ENCODE measurements at places on chromosomes 7 and 10.

DNA sequence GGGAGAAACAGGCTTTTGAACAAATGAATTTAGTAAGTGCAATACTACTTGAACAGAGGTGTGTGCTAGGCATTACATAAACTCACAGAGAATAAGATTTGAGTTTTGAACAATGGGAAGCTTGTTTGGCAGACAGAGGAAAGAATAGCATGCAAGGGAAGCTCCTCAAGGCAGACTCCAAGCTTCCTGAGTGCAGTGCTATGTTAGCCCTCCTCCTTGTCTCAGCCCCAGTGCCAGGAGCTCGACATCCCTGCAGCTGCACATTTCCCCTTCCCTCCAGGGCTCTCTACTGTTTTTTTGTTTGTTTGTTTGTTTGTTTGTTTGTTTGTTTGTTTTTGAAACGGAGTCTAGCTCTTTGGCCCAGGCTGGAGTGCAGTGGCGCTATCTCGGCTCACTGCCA is 237.5 kb downstream of the IPMK start:
- H3K4me1 ChIP-seq: no peaks in the 10 kb centered on the region
- no peaks in the 10 kb centered on the region for H3K27me3 ChIP-seq
- no peak for DNase-seq
- H3K4me3 ChIP-seq: no peak overlapping the region

GRCh38 chr10:129390147-129390546 is 76.9 kb upstream of the MGMT start:
- no peaks in the 10 kb centered on the region for H3K36me3 ChIP-seq

DNA sequence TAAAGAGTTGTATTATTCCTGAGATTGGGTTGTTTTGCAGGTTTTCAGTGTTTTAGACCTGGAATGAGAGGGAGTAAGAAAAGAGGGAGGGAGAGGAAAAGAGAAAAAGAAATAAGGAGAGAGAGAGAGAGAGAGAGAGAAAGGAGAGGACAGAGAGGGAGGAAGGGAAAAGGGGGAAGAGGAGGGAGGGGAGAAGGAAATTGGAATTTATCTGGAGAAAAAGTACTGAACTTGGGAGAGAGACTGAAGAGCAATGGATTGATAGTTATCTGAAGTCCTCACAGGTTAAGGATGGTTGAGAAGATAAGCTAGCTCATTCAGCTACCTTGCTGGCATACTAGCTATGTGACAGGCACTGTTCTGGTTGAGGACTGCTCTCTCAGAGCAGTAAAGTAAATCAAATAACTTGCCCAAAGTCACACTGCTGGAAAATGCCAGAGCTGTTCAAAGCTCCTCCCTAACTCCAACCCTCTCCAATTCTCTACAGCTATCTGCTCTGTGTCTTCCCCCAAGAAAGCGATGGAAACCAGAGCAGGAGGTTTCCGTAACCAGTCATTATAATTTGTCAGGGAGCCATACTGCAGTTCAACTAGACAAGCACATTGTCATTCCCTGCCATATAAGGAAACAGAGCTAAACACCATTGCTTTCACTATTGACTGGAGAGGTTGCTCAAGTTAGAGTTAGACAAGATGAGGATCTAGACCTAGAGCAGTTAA is 10.7 kb downstream of the CALD1 start:
- H3K27ac ChIP-seq: peak overlapping the region; percentile 93
- no peaks in the 10 kb centered on the region for H3K27me3 ChIP-seq
- no peak for DNase-seq
- no peak overlapping the region for H3K4me3 ChIP-seq
- H3K4me1 ChIP-seq: peaks cover 7% of the 10 kb centered on the region

- no peak overlapping the region for H3K4me3 ChIP-seq
- no peaks in the 10 kb centered on the region for H3K27me3 ChIP-seq
- H3K27ac ChIP-seq: peak overlapping the region; percentile 38
These were observed 25.0 kb downstream of the RGS10 start for GRCh38 chr10:119517235-119518141.

DNA sequence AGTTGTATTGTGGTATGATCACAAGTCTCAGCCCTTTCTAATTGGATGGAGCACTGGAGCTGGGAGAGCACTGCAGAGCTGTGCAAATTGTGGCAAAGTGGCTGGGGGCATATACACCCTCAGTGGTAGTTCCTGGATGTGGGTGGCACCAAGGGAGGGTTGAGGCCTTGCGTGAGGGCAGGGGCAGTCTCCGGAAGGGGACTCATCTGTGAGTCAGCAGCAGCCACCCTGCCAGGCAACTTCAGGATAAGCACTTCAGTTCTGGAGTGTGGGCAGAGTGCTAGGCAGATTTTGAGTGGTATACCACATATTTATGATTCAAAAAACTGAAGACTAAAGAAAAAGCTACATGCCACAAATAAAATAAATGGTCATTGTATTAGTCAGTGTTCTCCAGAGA is 210.5 kb downstream of the ETV1 start:
- H3K27me3 ChIP-seq: no peaks in the 10 kb centered on the region
- DNase-seq: no peak
- no peaks in the 10 kb centered on the region for H3K36me3 ChIP-seq
- no peak overlapping the region for H3K27ac ChIP-seq
- no peak overlapping the region for H3K4me3 ChIP-seq

DNA sequence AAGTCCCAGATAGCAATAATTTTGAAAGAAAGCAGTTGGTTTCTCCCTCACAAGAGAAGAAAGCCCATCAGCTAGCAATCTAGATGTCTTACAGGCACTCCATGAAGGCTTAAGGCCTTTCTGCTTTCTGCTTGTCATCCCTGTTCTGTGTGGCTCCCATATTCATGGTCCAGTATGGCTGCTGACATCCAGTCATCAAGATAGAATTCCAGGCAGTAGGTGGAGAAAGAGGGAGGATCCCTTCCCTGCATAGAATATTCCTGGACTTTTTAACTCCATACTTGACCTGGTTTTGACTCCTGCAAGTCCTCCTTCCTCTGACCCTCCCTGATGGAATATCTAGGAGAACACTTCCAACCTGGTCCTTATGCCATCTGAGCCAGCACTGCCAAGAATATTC is 389.9 kb upstream of the AKR1E2 start:
- no peaks in the 10 kb centered on the region for H3K4me1 ChIP-seq
- H3K36me3 ChIP-seq: no peaks in the 10 kb centered on the region
- no peak for DNase-seq
- no peak overlapping the region for H3K27ac ChIP-seq
- H3K4me3 ChIP-seq: no peak overlapping the region

DNA sequence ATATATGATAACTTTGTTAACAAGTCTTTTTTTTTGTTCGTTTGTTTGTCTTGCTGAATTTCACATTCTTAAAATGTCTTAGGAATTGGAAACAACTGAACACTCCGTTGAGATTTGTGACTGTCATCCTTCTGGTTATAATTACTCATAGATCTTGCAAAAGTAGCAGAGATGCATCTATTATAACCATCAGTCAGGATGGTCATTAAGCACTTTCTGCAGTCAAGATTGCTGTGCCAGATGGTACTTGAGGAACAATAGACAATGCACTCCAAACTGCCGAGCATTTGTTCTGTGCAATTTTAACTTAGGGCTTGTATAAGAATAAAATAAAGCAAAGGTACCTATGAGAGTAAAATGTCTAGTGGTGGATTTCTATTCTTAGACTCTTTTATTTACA is 710.1 kb upstream of the KCND2 start:
- H3K27me3 ChIP-seq: no peaks in the 10 kb centered on the region
- no peak overlapping the region for H3K27ac ChIP-seq
- no peak for DNase-seq
- H3K36me3 ChIP-seq: no peaks in the 10 kb centered on the region
- no peaks in the 10 kb centered on the region for H3K4me1 ChIP-seq

DNA sequence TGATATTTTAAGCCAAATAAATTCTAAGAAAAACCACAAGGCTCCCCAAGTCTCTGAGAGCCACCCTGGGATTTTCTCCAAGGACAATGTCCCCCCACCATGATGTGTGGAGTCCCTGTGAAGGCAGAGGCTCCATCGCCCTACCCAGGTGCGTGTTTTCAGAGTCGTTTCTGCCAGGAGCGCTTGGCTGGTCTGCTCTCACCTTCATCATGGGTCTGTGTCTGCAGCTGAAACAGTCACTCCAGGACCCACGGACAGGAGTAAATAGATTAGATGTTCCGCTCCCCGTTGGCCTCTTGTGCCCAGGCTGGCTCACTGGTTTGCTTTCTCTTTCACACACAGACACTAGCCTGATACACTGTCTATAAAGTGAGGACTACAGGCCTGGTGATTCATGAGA is 217.5 kb downstream of the SFMBT2 start:
- H3K4me3 ChIP-seq: no peak overlapping the region
- no peaks in the 10 kb centered on the region for H3K4me1 ChIP-seq
- no peak for DNase-seq
- H3K27me3 ChIP-seq: no peaks in the 10 kb centered on the region
- no peak overlapping the region for H3K27ac ChIP-seq

DNA sequence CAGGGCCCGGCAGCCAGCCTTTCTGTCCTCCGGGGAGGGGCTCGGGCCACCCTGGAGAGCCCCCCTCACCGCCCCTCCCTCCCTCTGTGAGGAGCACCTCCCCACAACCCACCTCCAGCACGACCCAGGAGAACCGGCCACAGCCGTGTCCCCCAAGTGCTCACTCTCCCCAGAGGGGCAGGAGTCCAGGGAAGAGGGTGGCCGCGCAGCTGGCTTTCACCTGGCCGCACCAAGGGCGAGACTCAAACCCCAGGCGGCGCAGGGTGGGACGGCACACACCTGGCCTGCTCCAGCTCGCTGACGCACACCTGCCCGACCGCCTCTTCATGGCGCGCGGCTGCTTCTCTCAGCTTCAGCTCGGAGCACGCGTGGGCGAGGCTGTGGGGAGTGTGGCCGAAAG is 73.4 kb downstream of the CFAP46 start:
- no peaks in the 10 kb centered on the region for H3K27me3 ChIP-seq
- H3K27ac ChIP-seq: no peak overlapping the region
- no peak overlapping the region for H3K4me3 ChIP-seq
- DNase-seq: peak; percentile 37

GRCh38 chr7:108000875-108001763 is 1.8 kb downstream of the LAMB1 start:
- no peak for DNase-seq
- no peaks in the 10 kb centered on the region for H3K36me3 ChIP-seq
- peak overlapping the region; percentile 82 for H3K27ac ChIP-seq
- peak overlapping the region; percentile 82 for H3K4me3 ChIP-seq
- H3K4me1 ChIP-seq: peaks cover 4% of the 10 kb centered on the region
- peaks cover 19% of the 10 kb centered on the region for H3K27me3 ChIP-seq
